ENCODE measurements at places on chromosomes 1 and 21.

- DNase-seq: no peak
Measured at GRCh38 chr1:231630558-231631205, 4.1 kb downstream of the DISC1 start.

DNA sequence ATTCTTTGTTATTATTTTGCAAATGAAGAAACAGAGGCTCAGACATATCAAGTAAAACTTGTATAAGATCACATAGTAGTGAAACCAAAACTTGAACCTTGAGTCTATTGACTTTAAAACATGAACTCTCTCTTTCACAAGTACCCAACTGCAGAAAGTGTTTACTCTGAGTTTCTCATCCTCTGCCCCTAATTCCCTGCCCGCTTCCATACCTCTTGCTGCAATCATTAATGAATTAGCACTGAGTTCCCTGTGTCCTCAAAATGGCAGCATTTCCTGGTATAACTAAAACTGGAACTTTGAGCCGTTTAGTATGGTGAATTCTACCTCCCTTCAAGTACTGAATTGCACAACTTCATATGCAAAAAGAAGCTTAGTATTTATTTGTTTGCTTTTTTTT is 147.7 kb upstream of the DNAH14 start:
- no peak for DNase-seq

- DNase-seq: no peak
Measured at GRCh38 chr1:2962541-2962940, 58.7 kb upstream of the ACTRT2 start.

DNA sequence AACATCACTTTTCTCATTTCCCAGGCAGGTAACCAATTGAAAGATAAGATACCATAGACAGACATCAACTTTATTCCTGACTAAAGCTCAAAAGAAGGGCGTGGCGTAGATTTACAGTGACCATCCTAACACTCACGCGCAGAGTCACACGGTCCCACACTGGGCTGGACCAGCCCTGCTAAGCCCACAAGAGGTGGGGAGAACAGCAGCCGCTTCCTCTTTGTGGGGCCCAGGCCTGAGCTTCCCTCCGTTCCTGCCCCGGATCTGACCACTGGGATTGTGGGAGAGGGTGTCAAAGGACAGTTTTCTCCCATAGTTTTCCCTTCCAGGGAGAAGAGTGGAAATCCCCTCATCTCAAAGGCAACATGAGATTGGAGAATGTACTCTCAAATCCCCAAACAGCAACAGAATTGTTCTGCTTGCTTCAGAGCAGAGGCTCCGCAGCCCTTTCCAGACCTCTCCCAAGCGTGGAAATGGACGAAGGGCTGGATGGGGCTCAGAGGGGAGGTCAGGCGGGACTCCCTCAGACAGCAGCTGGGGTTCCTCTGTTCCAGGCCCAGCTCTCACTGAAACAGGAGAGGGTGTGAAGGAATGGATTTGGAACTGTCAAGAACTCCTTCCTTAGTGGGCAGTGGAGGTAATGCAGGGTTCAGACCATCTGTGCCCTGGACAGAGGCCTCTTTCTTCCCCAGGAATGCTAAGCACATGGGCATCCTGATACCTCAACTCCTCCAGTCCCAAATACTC is 33.7 kb downstream of the L1TD1 start:
- no peak for DNase-seq

GRCh38 chr1:94769551-94769950 is 50.6 kb upstream of the SLC44A3 start:
- no peak for DNase-seq

- no peak for DNase-seq
Measured at GRCh38 chr1:205993068-205993467, 10.1 kb downstream of the RAB7B start.

GRCh38 chr1:54624466-54625464 is 1.4 kb upstream of the FAM151A start:
- DNase-seq: no peak

All from right atrium auricular region (tissue), 2 donors.